ENCODE measurements at places on chromosomes 2 and 18.

DNA sequence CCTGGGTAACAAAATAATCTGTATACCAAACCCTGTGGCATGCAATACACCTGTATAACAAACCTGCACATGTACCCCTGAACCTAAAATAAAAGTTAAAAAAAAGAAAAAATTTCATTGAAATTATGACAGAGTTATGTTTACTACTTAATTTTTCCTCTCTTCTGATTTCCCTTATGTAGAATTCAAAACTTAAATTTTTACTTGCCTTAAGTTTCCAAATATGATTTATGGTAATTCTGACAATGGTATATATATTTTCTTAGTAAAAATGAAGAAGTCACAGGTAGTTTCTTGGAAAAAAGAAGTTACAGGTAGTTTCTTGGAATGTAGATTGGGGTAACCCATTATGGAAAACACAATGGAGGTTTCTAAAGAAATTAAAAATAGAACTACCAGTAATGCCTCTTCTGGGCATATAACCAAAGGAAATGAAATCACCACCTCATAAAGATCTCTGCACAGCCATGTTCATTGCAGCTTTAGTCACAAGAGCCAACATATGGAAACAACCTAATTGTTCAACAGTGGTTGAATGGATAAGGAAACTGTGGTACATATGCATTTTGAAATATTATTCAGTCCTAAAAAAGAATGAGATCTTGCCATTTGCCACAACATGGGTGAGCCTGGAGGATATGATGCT lies 164.9 kb downstream of the BABAM2 start:
- no peak for DNase-seq

DNA sequence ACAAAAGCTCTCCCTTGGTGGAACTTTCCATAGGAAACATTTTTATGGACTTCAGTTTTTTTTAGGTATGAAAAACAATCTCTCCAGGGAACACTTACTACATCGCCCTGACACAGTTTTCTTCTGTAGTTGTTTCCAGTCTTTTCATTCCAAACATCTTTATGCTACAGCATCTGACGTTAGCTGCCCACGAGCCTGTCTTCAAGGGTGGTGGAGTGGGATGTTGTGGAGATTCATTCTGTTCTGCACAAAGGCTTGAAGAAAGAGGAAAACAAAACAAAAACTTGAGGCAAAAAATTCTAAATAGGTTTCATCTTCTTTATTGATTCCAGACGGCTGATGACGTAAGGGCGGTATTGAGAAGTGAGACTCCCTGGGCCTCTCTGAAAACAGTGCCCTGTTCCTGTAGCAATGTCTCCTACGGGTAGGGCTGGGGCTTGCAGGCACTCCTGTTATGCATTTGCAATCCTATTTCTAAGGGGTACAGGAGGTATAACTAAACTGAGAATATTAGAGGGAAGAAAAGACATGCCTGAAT lies 375.0 kb downstream of the RNF144A start:
- DNase-seq: no peak

- DNase-seq: no peak
Measured at GRCh38 chr18:26862084-26862483, 3.4 kb downstream of the AQP4 start.

DNA sequence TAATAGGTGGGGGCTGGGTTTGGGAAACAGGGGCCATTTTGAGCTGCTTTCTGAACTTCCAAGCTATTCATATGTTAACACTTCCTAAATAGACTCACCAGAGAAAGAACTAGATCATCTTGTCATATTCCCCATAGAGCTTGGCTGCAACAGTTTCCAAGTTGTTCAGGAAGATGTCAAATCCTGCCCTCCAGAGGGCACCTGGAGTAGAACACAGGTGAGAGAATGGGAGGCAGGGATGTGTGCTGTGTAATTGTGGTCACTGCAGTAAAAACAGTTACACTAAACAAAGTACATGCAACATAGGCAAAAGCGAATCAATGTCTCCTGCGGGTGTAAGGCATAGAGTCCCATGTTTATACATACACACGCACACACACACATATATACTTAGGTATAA lies 34.5 kb upstream of the LRRC30 start:
- DNase-seq: no peak

DNA sequence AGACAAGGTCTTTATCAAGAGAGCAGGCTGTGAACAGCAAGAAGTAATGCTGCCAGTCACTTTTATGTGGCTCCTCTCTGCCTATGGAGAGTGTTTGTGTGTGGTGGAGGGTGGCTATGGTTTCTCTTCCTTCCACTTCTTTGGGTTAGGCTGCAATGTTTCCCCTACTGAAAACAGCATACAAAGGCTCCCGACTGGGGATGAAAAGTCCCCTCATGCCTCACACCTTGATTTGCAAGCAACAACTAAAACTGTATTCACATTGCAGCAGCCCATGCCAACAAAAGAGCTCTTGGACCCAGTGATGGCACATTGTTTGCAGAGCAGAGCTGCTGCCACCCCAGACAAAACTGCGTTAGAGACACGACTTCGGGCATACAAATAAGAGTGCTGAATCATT lies 301.6 kb downstream of the SLC8A1 start:
- no peak for DNase-seq

DNA sequence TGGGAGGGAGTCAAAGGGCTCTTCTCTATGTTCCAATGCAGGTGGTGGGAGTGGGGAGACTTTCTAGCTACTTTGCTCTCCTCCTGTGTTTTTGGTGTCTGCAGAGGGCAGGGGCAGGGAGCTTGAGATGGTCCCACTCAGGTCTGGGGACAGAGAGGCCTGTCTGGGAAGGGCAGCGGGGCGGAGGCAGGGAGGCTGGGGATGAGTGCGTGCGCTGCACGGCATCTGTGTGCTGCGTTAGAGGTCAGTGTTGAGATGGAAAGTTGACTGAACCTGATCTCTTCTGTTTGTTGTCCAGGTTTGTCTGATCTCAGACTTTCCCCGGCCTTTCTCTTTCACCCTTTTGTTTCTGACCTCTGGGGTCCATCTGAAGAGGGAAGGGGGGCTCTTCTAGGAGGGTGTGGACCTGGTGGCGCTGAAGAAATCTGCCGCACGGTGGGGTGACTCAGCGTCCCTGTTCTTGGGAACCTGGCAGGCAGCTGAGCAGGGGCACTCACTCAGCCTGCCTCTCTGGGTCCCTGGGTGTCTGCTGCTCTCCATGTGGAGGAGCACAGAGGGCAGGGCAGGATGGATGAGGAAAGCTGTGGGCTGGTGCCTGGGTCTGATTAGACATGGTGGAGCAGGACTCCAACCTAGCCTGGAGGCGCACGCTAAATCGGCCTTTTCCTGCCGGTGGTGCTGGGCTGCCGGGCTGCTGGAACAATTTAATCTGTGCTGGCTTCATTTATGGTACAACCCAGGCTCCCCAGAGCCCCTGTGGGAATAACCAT lies 24.1 kb downstream of the IGFBP2 start:
- DNase-seq: no peak
